ENCODE measurements at places on chromosomes 5 and 9. TPM values are rescaled to one million over a fixed set of nuclear protein-coding genes. Genes with fewer than 3 reads are reported as not detected.
A peak's percentile ranks its signal among the peaks of the same experiment; 100 is the strongest.

- no peak for DNase-seq
These were observed 8.6 kb downstream of the TRPM3 start for GRCh38 chr9:71112866-71113265.

- DNase-seq: peak; percentile 52
These were observed 169.2 kb downstream of the HSPA4 start for GRCh38 chr5:133220851-133221674.

GRCh38 chr9:24901319-24901718 is 355.6 kb upstream of the IZUMO3 start:
- DNase-seq: no peak

DNA sequence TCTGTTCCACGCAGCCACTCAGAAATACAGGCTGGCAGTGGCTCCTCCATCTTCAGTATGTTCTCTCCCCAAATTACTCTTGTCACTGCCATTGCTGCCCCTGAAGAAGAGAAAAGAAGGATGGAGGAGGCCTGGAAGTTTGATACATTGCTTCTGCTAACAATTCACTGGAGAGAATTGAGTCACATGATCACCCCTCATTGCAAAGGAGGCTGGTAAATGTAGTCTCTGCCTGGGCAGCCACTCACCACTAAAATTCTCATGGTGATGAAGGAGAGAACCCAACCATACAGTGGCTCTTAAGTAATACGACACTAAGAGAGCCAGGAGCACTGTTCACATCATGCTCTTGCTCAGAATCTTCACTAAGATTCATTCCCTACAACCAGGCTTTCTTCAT is 112.0 kb downstream of the DOCK8 start:
- DNase-seq: no peak

IL13 gene
- total RNA-seq: not detected

SLC27A6 gene
- total RNA-seq: not detected

VDAC1 gene
- total RNA-seq: 380 TPM

DNA sequence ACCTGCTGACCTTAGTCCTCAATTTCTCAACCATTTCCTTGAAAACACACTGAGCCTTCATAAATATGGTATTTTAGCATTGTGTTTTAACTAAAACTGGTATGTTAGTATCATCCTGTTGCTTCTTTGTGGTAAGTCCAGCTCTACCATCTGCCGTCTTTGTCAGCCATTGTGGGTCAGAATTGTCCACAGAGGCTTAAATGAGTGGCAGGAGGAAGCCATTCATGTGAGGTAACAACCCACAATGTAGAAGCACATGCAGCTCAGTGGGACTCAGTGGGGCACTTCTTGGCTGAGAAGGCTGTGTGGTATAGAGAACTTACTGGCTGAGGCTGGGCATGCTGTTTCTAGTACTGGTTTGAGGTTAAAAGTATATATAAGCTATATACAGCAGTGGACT is 149.2 kb upstream of the NR3C1 start:
- no peak for DNase-seq

DNA sequence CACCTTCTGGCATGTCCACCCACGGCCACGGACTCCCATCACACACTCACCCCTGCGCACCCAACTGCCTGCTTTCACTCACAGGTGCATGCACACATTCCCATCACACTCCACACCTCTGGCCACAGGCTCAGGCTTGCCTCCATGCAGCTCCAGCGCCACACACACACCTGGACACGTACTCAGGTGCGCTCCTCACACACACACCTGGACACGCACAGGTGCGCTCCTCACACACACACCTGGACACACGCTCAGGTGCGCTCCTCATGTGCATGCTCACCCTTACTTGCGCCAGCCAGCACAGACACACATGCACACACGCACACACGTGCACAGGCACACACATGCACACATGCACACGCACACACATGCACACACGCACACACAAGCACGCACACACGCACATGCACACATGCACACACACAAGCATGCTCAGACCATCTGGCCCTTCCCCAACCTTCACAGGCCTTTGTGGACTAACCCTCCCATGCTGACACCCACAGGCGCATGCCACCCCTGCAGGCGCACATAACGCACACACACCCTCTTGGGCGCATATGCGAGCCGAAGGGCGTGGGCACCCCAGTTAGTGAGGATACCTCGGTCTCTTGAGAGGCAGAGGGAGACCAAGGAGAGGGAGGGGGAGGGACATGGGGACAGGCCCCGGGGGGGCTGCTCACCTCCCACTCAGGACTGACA is 8.3 kb downstream of the GRIN1 start:
- DNase-seq: no peak

GRCh38 chr5:4737868-4738267 is 402.3 kb upstream of the ADAMTS16 start:
- DNase-seq: no peak

GRCh38 chr9:106228861-106229260 is 534.5 kb downstream of the TMEM38B start:
- no peak for DNase-seq

- DNase-seq: no peak
These were observed 214.3 kb downstream of the ARHGAP26 start for GRCh38 chr5:142984525-142984924.

- no peak for DNase-seq
These were observed 1.4 kb downstream of the ANKRA2 start for GRCh38 chr5:73564018-73564417.

ACOT12 gene
- total RNA-seq: not detected

FEM1C gene
- total RNA-seq: 5.5 TPM

GRCh38 chr5:150364004-150364403 is 6.5 kb downstream of the TCOF1 start:
- no peak for DNase-seq

GRCh38 chr9:130871395-130872062 is 25.1 kb downstream of the QRFP start:
- DNase-seq: no peak

DNA sequence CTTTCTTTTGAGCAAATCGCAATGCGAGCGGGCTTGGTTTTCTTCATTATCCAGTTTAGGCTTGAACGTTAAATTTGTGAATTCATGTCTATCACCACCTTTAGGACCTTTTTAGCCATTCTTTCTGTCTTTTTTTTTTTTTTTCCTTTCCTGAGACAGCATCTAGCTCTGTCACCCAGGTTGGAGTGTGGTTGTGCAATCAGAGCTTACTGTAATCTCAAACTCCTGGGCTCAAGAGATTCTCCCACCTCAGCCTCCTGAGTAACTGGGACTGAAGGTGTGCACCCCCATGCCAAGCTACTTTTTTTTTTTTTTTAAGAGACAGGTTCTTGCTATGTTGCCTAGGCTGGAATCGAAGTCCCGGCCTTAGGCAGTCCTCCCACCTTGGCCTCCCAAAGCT is 39.2 kb upstream of the LRRC14B start:
- DNase-seq: no peak
